ENCODE measurements at places on chromosomes 6 and 20.

DNA sequence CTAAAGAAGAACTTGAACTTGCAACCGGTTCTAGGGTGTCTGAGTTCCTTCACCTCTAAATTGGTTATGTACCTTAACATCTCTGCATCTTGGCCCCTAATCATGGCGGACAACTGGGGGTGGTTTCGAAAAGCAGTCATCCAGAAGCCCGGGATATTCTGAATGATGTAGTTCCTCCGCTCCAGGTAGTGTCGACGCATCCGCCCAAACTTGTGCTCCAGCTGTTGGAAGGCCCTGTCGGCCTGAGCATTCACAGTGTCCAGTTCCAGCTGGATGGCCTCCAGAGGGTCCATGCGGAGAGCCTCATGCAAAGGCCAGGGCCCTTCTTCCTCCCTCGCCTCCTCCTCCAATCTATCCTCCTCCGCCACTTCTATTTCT lies 887 bp downstream of the TSPYL1 start:
- no peak for DNase-seq

DNA sequence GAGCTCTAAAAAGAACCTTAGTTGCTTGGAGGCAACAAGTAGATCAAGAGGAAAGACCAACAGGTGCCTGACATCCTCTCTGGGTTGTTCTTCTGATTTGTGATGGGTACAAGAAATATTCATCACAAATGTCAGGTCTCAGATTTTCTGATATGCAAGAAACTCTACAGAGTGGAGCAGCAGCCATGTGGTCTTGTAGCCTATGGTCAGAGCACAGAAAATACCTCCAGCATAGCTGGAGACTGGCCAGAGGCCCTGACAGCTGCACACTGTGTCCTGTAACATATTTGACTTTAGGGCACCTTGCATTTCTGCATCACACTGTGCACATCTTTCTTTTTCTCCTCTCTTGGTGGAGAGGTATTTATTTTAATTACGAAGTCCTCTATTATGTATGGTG lies 116.3 kb downstream of the GMPR start:
- no peak for DNase-seq

- no peak for DNase-seq
Observed at GRCh38 chr20:59575653-59576052, 28.7 kb upstream of the PHACTR3 start.

DNA sequence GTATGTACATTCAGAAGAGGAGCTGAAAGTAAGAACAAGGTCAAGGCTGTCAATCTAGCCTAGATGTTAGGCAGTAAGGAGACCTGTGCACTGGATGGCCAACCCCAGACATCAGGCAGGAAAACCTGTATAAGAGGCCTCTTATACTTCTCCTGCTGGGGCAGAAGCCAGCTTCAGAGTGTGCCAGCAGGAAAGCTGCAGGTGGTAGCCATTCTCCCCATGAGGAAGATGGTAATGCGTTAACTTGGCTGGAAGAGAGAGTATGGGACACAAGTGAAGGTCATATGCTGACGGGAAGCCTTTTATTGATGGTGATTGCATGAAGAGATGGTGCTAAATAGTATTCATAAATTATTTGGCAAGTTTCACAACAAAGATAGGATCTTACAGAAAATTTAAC lies 20.6 kb downstream of the NHLRC1 start:
- DNase-seq: no peak

DNA sequence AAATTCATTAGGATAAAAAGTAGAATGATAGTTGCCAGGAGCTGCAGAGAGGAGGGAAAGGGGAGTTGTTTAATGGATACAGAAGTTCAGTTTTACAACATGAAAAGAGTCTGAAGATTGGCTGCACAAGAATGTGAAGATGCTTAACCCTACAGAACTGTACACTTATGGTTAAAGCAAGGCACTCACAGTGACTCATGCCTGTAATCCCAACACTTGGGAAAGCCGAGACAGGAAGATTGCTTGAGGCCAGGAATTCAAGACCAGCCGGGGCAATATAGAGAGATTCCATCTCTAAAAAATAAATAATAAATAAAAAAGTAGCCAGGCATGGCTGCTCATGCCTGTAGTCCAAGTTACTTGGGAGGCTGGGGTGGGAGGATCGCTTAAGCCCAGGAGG lies 174.0 kb downstream of the TASP1 start:
- no peak for DNase-seq

- no peak for DNase-seq
Observed at GRCh38 chr20:2699775-2700413, 7.3 kb downstream of the EBF4 start.
